ENCODE measurements at places on chromosomes 16 and 17.

DNA sequence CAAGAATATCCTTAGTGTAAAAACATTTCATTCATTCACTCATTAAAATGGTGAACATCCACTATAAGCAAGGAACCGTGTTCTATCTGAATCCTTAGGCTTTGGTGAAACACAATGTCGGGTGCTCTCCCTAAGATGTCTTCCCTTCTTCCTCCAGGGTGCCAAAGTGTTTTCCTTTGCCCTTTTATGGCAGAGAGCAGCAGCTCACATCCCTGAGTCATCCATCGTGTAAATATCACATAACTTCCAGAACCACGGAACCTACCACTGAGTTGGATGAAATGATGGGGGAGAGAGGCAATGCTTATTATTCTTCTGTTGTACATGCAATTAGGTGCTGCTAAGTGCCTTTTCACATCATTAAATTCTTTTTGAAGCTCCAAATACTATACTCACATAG, 50.2 kb downstream of the DNAH3 start:
- peak; percentile 69 for DNase-seq

DNA sequence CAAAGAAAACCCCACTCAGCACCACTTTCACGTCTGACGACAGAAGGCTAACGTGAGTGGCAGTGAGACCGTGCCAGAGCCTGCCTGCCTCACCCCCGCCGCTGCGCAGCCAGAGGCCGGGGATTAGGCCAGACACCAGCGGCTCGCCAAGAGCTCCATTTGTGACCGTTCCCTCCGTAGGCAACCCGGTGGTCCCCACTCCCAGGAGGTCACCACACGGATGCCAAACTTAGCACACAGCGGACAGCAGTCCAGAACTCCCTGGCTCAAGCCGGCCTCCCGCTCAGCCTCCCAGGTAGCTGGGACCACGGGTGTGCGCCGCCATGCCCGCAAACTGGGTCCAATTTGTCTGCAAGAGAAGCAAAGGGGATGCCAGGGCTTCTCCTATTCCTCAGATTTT, 104.6 kb downstream of the ANKRD11 start:
- no peak for DNase-seq

- DNase-seq = no peak
Observed at GRCh38 chr17:45965812-45966211, 33.2 kb upstream of the STH start.

DNA sequence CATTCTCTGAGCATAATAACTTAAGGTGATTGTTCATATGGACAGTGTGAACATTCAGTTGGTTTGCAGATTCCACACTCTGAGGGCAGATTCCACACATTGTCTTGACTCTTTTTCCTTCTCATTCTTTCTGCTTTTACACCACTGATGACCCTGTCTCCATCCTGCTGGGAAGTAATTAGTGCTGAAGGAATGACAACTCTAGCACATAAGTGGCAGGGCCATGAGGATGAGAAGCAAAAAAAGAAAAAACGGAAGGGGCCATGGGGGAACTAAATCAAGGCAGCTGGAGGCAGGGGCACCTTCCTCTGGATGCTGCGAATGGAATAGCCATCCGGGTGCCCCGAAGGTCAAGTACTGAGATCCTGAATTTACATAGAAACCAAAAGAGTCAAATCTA, 944.0 kb downstream of the KCNJ2 start:
- DNase-seq = no peak

- DNase-seq = no peak
Observed at GRCh38 chr16:28003923-28004322, 59.6 kb downstream of the GSG1L start.

DNA sequence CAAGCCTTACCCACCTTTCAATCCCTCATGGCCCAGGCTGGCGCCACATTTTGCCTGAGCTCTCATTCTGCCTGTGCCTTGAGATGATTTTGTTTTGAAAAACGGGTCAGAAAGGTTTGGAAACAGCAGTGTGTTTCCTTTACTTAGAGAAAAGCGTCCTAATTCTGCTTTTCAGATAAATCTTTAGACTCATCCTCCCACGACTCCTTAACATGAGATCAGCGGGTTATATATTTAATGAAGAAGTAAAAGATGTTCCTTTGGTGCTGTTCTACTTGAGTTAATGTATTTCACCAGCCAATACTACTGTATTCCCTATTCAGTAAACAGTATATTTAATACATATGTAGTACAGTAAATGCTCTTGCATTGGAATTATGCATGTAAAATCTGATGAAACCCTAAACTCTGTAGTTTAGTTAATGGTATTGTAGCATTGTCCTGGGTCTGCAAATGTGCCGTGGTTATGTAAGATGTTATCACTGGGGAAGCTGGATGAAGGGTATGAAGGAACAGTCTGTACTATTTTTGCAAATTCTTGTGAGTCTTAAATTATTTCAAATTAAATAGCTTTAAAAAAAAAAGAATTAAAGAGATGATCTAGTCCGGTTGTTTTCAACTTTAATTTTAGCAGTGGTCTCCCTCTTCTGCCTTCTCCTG, 199.4 kb upstream of the CACNG5 start:
- DNase-seq = no peak

DNA sequence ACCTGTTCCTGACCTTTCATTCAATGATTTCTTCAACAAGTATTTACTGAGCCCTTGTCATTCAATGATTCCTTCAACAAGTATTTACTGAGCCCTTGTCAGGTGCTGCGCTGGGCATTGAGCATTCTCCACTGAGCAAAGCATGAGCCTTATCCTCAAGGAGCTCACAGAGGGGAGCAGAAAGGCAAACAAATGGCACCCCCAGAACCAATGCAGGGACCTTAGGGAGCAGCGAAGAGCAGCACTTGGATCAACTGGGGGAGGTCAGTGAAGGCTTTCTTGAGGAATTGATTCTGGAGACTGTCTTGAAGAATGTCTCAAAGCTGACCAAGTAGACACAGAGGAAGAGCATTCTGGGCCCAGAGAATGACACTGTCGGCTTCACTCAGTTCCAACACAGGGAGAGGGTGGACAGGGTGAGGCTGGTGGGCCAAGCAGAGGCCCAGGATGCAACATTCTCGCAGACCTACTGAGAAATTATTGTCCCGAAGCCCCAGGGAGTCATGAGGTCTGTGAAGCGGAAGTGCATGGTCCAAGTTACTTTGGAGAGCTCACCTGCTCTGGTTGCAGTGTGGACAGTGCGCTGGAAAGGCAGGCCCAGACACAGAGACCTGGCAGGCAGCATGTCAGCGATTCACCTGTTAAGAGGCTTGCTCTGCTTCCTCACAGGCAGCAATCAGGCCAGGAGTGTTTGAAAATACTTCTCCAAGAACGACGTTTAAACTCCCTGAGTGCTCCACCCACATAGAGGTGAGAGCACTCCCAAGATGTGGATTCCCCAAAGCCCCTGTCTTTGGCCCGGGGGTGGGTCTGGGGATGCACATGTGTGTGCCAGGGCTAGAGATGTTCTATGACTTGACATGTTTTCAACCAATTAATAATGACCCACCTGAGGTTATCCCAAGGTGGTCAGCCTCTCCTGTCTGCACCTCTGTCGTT, 3.2 kb upstream of the MPO start:
- DNase-seq = no peak

DNA sequence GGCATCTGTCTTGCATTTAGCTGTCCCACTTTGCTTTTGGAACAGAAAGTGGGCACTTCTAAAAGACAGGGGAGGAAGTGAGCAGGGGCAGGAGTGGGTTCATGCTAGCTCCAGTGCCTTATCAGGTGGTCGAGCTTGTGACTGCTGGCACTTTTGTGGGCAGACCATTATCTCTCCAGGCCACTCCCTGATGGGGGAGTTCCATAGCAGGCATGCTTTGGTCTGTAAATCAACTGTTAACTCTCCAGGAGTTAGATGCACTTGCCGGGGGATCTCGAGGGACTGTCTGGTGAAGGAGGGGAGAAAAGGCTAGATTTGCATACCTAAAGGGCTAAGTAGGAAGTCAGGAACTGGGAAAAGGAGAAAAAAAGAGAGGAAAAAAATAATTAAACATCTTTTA, 9.3 kb upstream of the CARD14 start:
- no peak for DNase-seq

DNA sequence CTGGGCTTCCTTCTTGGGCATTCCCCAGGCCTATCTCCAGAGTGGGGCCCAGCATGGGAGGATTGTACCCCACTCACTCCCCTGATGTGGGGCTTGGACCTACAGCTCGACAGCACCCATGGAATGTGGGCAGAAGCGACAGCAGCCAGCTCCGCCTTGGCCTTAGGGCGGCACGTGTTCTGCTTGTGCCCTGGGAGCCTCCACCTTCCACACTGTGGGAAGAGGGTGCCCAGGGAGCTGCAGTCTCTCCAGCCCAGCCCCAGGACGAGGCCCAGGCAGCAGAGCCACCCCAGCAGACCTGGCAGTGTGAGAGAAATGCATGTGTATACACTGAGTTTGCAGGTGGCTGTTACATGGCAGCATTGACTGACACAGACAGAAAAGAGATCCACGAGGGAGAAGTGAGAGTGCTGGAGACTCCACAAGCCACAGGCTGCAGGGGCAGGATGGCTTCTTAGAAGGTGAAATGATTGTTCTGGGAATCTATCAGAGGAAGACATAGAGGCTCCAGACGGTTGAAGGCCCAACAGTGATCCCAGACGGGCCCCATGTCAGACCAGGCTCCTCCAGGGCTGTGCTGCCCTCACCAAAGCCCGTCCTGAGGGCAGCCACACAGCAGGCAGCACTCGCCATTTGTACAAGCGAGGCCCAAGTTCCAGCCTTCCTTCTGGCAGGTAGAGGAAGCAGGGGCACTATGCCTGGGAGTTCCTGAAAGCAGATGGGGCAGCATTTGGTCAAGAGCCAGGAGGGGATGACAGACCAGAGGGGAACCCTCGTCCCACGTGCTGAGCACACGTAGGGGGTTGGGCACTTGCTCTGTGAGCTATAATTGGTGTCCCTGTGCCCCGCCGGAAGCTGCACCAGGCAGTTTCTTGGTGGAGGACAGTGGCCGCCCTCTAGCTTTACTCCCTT, 2.8 kb upstream of the DNASE1 start:
- DNase-seq = no peak

DNA sequence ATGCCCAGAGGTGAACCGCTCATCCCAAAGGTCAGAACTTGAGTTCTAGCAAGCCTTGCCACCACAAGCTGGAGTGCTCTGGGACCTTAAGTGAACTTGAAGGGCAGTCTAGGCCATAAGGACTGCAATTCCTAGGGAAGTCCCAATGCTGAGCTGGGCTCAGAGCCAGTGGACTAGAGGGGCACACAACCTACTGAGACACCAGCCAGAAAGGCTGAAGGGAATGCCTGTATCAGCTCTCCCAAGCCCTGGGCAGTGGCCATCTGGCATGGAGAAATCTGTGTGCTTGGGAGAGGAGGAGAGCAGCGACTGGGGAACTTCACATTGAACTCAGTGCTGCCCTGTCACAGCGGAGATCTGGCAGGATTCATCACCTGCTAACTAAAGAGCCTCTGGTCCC, 201.3 kb downstream of the CEP112 start:
- DNase-seq = no peak

DNA sequence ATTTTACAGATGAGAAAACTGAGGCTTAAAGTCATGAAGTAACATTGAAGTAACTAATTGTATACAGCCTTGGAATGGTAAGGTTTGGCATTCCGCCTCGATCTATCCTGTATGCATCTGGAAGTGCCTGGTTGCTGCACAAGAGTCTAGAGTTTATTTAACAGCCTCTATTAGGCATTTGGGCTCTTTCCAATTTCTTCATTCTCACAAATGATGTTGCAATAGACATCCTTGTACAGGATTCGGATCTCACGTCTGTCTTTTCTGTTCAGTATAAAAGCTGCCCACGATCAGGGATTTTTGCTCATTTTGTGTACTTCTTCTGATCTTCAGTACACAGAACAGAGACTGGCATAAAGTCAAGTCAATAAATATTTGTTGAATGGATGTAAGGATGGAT, 100.5 kb downstream of the AIPL1 start:
- DNase-seq = no peak

- no peak for DNase-seq
Observed at GRCh38 chr16:57145046-57146021, 40.5 kb downstream of the PSME3IP1 start.

DNA sequence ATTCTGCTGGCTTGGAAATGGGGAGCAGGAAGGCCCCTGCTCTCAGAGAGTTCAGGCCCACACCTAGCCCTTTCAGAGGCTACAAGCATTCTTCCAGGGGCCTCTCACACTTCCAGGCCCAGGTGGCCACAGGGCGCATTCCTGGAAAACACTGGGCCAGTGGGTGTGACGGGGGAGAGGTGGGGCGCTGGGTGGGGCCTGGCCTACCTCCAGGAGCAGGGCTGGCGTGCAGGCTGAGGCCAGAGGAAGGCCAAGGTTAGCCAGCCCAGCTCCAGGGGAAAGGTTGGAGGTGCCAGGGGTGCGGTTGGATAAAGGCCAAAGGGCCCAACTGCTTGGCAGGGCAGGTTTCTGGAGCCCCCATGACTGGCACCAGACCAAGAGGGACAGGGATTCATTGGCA, 198.2 kb downstream of the MAF start:
- peak; percentile 51 for DNase-seq

DNA sequence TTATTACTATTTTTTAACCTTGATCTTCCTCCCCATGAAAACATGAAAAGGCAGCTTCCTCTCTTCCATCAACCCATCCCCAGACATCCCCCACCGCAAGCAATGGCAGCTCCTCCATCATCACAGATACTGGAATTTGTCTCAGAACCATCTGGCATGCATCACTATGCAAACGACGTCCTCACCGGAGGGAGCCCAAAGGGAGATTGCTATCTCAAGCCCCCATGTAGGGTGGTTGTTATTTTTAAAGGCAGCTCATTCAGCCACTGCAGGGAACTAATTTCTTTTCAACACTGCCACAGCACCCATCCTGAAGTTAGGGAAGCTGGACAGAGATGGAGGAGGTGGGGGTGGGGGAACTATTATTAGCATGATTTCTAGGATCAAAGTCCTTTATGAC, 222.5 kb downstream of the FOXL1 start:
- DNase-seq = no peak

DNA sequence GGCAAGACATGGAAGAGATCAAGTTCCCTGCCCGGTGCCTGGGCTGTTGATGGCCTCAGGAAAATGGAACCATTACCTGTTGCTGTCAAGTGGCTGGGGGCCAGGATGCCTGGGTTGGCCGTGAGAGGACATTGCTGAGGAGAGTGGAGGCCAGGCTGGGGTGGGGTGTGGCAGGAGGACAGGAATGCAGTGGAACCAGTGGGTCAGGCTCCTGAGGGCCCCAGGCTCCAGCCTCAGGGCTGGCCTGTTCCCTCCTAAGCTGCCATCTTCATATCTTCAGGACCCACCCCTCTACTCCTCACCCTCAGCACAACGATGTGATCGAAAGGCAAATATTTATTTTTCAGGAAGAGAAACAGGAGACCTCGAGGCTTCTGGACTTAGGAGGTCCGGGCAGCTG, 8.5 kb upstream of the YPEL3 start:
- DNase-seq = no peak

Data from kidney tubule cell (primary cell).